Fibroblast of skin of right biceps (primary cell): ENCODE measurements at places on chromosomes 5 and 9.

- peak; percentile 22 for DNase-seq
Observed at GRCh38 chr5:66306844-66307315, 162.8 kb downstream of the SREK1 start.

DNA sequence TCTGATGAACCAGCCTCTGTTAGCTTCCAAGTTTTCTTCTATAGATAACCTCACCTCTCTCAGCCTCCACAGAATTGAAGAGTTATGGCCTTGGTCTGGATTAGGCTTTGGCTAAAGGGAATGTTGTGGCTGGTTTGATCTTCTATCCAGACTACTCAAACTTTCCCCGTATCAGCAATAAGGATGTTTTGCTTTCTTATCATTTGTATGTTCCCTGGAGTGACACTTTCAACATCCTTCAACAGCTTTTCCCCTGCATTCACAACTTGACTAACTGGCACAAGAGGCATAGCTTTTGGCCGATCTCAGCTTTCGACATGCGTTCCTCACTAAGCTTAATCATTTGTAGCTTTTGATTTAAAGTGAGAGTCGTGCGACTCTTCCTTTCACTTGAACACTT is 28.1 kb upstream of the GNE start:
- no peak for DNase-seq

DNA sequence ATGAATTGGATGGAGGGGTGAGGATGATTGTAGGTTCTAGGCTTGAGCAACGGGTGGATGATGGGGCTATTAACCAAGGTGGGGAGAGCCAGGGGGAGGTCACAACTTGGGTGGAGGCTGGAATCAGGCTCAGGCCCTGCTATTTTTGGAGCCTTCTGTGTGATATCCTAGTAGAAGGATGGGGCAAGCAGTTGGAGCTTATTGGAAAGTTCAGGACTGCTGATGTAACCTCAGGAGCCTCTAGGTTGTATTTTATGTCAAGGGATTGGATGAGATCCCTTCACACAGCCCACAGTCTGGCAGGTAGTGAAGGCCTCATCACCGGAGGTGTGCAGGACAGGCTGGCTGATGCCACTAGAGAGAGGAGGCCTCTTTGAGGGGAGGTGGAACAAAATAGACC is 11.2 kb upstream of the RPS14 start:
- DNase-seq, result no peak

DNA sequence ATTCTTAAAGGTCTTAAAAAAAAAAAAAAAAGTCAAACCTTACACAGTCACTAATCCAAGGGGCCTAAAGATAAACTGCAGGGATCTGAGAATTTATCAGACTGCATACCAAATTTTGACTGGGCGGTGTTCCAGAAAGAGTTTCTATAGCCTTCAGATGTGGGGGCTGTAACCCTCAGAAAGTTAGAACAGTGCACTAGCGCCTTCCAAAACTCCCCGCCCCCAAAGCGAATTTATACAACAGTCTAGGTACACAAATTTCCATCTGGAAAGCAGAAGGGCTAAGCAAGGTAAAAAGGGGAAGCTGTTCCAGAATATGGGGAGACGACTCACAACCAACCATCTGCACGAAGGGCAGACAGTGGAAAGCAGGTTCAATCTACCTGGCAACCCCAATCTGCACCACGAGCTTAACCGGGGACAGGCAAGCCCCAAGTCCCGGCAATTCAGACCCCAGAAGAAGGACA is 813 bp downstream of the ERMP1 start:
- peak; percentile 8 for DNase-seq

DNA sequence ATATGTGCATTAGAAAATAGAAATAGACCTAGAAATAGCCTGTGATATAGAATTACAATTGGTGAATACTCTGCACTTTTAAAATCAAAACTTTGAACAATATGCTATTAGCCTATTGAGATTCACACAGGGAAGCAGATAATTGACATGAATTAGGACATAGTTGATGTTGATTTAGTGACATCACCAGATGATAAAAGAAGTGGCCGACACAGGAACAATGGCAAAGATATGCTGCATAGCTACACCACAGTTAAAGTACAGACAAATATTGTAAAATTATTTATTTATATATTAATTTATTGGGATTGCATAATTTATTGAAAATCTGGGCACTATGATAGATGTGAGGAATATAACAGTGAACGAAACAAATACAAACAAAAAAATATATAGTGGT is 261.5 kb upstream of the CCNH start:
- no peak for DNase-seq

DNA sequence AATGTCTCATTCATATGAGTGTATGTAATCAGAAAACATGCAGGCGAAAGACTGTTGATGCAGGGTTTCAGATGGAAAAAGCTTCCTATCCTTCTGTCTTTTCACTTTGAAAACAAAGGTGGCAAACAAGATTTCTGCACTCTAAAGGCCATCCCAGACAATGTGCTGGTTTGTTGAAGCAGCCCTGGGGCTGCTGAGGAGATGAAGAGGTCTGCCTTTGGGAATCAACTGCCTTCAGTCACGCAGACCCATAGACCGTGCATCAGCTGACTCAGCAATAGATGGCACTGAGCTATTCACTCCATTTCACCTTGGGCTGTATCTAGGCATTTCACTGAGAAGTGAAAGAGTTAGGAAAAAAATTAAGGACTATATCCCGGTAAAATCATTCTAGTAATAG is 60.5 kb upstream of the C5orf46 start:
- no peak for DNase-seq

GRCh38 chr5:52469835-52470234 is 317.9 kb upstream of the ITGA1 start:
- no peak for DNase-seq

GRCh38 chr5:58751222-58751837 is 168.5 kb downstream of the RAB3C start:
- peak; percentile 60 for DNase-seq

DNA sequence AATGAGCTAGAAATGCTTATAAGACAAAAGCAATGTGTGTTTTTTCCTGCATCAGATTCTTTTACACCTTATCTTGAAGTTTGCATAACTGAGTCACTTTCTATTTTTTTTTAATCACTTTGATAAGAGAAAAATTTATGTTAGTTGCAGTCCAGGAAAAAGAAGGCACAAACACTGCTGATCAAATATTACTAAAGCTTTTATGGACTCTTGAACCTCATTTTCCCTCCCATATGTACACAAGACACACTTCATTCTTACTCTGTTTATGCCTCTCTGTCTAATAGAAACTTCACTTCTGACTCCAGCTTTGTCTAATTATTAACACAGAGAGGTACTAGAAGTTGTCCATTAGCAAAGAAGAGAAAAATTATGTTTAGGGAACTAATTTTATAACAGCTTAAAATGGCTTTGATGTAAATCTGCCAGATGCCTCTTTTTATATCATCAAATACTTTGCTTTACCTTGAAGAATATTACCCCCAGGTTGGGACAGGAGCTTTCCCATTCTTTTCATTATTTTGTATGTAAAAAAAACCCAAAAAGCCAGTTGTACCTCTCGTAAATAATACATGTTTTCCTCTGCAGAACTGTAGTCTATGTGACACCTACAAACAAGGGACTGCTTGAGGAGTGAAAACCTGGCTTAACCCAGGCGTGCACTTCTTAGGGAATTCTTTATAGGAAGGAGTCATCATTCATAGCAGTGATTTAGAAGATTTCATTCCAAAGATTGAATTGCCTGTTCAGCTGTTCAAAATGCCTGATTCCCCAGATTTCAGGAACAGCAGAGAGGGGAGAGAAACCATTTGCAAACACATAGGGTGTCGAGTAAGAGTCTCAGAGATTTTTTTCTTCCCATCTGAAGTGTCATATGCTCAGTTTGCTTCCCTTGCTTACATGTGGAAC is 72.6 kb downstream of the DAPK1 start:
- DNase-seq, result no peak

- DNase-seq, result peak; percentile 73
Observed at GRCh38 chr5:122751293-122751782, 23.5 kb upstream of the SNX2 start.

GRCh38 chr5:111494355-111494999 is 17.9 kb downstream of the STARD4 start:
- DNase-seq, result peak; percentile 14

GRCh38 chr9:306907-307306 is 92.2 kb downstream of the DOCK8 start:
- DNase-seq, result no peak

DNA sequence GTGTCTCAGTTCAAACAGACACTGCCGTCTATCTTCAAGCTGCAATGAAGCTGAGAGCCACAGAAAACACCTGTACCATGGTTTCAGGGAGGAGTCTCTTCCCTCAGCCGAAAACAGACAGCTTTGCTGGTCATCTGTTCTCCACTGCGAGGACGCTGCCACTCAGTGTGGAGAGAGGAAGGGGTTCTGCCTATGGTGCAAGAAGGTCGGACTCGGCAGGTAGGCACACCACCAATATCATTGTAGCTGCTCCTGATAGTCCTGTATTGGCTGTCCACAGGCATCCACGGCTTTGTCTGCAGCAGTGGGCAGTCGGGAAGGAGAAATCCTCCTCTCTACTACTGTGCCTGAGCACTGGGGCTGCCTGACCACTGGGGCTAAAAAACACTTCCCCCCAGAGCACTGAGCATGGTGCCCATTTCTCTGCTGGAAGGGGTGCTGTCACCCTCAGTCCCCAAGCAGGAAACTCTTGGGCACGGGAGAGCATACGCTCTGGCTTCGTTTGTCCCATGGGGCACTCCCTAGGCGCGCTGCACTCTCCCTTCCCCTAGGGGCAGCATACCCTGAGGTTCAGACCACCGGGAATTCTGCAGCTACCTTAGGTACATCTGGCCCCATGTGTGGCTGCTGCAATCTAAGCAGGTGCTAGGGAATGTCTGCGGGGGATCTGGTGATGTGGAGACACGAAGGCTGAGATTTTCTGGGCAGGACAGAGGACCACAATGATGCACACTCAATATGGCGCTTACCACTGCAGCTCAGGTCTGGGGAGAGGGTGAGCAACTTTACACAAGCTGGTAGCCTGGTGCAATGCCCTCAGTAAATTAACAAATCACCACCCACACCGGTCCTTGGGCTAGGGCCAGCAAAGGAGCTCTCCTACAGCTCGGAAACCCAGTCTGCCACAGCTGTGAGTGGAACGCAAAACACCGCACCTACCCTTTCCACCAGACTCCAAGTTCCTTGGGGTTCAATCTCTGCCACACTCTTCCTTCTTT is 880.9 kb upstream of the SEMA6A start:
- DNase-seq, result no peak
